ENCODE measurements at places on chromosomes 11 and 22.

DNA sequence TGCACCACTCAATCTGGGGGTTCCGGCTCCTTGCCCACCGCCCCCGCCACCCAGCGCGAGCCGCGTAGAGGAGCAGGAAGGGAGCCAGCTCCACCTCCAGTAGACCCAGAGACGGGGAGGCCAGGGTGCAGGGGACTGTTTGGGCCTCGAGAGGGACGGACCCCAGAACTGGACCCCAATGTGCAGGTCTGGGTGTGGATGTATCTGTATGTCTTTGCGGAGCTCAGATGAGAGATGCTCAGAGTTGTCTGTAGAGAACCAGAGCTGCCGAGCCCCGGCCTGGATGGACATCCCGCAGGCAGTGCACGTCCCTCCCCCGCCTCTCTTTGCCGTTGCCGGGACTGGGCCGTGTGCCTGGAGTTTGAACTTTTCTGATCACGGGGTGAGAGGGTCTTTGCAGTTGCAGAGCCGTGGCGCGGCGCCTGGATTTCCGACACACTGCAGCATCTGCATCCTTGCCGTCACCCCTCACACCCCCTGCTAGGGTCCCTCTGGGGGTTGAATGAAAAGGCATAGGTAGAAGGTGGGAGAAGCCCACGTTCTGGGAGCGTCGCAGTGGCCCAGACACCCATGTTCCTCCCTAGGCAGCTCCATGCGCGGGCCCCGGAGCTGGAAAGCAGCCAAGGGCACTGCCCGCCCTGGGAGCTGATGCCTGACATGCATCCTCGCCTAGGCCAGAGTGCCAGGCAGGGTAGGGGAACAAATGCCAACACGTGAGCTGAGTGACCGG lies 105.2 kb downstream of the KCNQ1 start:
- H3K4me3 ChIP-seq, result no peak overlapping the region
- no peaks in the 10 kb centered on the region for H3K27me3 ChIP-seq
- no peak overlapping the region for H3K27ac ChIP-seq
- DNase-seq, result no peak
- H3K36me3 ChIP-seq, result no peaks in the 10 kb centered on the region

- H3K4me3 ChIP-seq, result no peak overlapping the region
- peaks cover 10% of the 10 kb centered on the region for H3K27me3 ChIP-seq
- no peak overlapping the region for H3K27ac ChIP-seq
Measured at GRCh38 chr11:123698546-123699127, 42.8 kb downstream of the ZNF202 start.

- no peaks in the 10 kb centered on the region for H3K27me3 ChIP-seq
- H3K4me3 ChIP-seq, result no peak overlapping the region
- no peak for DNase-seq
- H3K27ac ChIP-seq, result no peak overlapping the region
Measured at GRCh38 chr22:40511604-40512003, 124.9 kb downstream of the MRTFA start.

DNA sequence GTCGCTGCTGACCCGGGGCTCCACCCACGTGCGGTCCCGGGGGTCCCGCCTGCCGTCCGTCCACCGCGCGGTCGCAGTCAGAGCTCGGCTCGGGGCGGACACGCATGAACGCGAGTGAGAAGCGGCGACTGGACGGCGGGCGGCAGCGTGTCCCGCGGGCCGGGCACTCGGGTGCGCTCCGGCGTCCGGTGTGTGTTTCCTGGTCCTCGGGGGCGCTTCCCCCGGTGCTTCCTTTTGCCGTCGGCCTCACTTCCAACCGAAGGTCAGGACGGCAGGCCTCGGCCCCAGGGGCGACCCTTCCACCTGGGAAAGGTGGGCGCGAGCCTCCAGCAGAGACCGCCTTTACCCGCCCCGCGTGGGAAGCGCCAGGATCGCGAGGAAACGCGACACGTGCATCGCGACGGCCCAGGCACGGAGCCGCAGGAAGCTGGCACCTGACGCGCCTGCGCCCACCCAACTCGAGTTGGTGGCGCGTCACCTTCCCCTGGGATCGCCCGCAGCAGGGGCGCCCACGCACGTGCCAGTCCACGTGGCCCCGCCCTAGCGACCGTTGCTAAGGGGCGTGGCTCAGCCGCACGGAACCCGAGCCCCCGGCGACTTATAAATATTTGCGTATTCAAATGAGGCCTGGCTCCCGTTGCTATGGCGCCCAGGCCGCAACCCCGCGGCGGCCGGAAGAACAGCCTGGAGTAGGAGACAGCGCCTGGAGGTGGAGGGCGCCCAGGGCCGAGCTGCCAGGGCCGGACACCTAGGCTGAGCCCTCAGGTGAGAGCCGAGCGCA lies at the start of gene LRRC56:
Gene LRRC56, plus strand, starts transcription at position 687 of the 781 bp plus-strand sequence. CDS start 3,158 bp downstream, outside the sequence.
- H3K4me1 ChIP-seq, result peaks cover 26% of the 10 kb centered on the region
- peak within 1 kb of the TSS; percentile 88 for H3K4me3 ChIP-seq
- peak within 1 kb of the TSS; percentile 93 for H3K27ac ChIP-seq
- peak; percentile 91 for DNase-seq
- H3K27me3 ChIP-seq, result no peaks in the 10 kb centered on the region

DNA sequence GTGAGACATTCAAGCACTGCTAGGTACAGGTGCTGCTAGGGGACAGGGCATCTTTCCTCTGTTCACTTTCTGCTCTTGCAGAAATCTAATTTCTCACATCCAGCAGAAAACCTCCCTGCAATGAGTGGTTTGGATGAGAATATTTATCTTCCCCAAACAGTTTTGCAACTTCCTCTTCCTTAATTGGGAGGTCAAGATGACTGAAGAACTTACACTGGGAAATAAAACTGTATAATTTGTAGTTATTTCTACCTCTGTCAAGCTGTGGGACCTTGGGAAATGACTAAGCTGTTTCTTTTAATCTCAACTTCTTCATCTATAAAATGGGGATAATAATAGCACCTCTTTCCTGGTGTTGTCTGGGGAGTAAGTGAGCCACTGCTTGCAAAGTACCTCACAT lies 69.8 kb downstream of the PRR5L start:
- peaks cover 55% of the 10 kb centered on the region for H3K27me3 ChIP-seq
- no peak overlapping the region for H3K4me3 ChIP-seq
- no peak for DNase-seq

Measured in activated CD8-positive, alpha-beta T cell treated with anti-CD3 and anti-CD28 coated beads, Interleukin-2, amount 10 ng/mL, durations not matched to agents 7 days and 5 days (primary cell).